Stimulated activated CD4-positive, alpha-beta T cell treated with anti-CD3 and anti-CD28 coated beads, TNF-alpha, amount 100 ng/mL, for 1 hour (primary cell): ENCODE measurements at places on chromosomes 2 and 18.

- DNase-seq: no peak
These were observed 92.6 kb upstream of the MGAT4A start for GRCh38 chr2:98823196-98824170.

DNA sequence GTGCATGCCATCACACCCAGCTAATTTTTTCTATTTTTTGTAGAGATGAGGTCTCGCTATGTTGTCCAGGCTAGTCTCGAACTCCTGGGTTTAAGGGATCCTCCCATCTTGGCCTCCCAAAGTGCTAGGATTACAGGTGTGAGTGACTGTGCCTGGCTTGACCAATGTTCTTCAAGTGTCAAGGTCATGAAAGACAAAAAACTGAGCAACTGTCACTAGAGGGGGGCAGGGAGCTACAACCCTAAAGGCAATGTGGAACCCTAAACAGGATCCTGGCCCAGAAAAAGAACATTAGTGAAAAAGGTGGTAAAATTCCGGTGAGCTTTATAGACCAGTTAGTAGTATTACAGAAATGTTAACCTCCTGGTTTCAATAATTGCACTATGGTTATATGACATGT is 7.3 kb downstream of the MYO5B start:
- DNase-seq: no peak

GRCh38 chr2:39737661-39738060 is 41.4 kb downstream of the THUMPD2 start:
- DNase-seq: no peak

DNA sequence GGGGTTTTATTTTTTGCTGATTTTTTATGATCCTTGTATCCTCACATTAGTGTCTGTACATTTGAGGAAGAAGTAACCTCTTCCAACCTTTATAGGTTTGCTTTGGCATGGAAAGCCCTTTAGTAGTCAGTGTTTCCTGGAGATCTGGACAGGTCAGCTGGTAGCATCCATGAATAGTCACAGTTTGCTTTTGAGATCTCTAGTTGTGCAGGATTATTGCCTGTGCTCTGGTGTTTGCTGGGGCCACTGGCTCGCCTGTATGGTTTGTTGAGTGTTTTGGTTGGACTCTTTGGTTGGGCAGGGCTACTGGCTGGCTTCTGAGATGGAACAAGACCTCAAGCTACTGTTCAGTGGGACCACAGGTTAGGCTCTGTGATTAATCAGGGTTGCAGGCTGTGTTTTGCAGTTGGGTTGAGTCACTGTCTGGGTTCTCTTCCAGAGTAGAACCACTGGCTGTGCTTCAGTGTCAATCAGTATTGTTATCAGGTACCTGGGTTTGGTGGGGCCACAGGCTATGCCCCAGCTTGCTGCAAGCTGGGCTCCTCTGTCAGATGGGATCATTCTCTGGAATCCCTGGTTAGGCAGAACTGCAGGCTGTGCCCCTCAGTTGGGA is 20.0 kb downstream of the SP140L start:
- no peak for DNase-seq

DNA sequence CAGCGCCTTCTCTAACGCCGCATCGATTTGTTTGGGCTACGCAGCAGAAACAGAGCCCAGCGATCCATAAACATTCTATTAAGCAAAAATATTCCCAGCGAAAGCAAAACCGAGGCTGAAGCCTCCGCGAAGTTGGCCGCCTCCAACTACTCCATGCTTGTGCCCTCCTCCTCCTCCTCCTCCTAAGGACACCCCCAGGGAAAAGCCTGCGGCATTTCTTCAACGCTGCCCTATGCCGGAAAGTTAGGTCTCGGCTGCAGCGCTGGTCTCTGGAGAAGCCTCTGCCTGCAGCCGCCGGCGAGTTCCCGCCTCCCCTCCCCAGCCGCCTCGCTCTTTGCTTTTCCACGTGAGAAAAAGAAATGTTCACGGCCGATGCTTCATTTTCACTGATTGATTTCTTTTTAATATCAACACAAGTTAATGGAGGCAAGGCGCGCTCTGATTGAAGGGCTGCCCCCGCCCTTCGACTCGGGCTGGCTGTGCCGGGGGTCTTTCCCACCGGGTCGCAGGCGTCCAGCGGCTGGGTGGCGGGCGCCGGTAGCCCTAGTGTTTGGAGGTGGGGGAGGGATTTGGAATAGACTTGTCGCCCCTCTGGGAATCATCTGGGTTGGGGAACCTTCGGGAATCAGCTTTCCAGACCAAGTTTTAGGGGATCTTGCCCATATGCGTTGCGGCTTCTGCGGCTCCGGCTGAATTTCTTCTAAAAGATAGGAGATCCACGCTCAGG is 3.9 kb downstream of the NRP2 start:
- no peak for DNase-seq

- DNase-seq: no peak
These were observed 35.6 kb downstream of the TWIST2 start for GRCh38 chr2:238883421-238883901.
